Skeletal muscle cell (primary cell): ENCODE measurements at places on chromosomes 1 and 21.
A peak's percentile ranks its signal among the peaks of the same experiment; 100 is the strongest.

- no peak for DNase-seq
Observed at GRCh38 chr1:178885869-178886268, 15.0 kb upstream of the ANGPTL1 start.

GRCh38 chr1:205301205-205301821, 20.2 kb downstream of the NUAK2 start:
- DNase-seq = peak; percentile 89

DNA sequence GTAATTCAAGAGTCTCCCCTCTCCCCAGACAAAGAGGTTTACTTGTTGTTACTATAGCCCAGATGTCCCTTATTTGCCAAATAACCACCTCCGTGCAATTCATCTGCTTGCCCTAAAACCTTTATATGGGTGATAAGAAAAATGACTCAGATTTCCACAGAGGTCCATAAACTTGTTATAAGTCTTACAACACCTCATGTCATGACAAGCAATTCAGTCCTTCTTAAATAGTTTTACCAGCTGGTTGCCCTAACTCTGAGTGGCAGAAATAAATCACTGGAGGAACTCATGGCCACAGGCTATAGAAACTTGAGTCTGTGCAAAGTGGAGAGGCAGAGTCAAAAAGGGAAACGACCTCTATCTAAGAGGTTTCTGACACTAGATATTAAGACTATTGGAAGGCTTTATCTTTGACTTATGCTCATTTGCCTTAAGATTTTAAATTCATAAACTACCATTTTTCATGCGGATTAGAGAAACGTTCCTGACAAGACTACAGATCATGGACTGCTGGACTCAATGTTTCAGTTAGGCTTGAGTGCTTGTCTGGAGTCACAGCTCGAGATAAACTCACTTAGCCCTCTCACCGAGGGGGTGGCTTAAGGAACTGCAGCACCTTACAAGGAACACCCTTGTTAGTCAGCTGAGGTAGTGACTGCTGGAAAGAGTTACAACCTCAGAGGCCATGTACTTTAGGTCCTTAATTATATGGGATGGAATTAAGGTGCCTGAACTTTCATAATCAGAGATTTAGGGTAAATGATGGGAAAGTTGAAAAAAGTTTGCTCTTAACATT, 662.5 kb upstream of the USP24 start:
- DNase-seq = no peak

- DNase-seq = no peak
Observed at GRCh38 chr1:14787604-14788003, 189.1 kb downstream of the KAZN start.

DNA sequence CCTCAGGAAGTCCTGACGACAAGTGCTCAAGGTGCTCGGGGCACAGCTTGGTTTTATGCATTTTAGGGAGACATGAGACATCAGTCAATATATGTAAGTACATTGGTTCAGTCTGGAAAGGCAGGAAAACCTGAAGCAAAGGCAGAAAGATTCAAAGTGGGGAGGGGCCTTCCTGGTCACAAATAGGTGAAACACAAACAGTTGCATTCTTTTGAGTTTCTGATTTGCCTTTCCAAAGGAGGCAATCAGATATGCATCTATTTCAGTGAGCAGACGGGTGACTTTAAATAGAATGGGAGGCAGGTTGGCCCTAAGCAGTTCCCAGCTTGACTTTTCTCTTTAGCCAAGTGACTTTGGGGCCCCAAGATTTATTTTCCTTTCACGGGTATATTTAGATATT, 8.9 kb upstream of the RNF187 start:
- DNase-seq = no peak

DNA sequence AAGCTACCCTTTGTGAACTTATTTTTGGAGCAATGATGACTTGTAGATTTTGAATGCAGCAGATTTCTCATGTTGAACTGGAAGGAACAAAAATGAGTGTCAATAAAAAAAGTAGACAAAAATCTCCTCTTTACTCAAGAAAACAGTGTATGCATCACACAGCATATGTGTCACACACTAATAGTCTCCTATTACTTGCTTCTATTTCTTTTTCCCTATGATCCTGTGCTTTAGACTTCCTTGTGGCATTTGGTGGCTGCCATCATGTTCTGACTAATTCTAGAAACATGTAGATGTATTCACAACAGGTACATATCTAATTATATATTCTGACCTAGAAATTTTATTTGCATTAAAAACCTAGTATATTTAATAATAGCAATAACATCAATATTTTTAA, 14.3 kb downstream of the RC3H1 start:
- DNase-seq = no peak

GRCh38 chr1:119569095-119569494, 62.1 kb downstream of the HSD3B1 start:
- no peak for DNase-seq

- DNase-seq = no peak
Observed at GRCh38 chr1:32877211-32878110, 6.7 kb upstream of the FNDC5 start.

- DNase-seq = peak; percentile 96
Observed at GRCh38 chr1:167936068-167936929, at the start of gene DCAF6. Gene DCAF6 (plus strand): TSS chr1:167936683. CDS start chr1:167936912, 229 bp downstream.

- no peak for DNase-seq
Observed at GRCh38 chr21:44057055-44057454, 44.9 kb downstream of the TRAPPC10 start.

- no peak for DNase-seq
Observed at GRCh38 chr1:24535021-24535424, 20.9 kb upstream of the NCMAP start.

- no peak for DNase-seq
Observed at GRCh38 chr1:1025730-1026129, 5.8 kb downstream of the AGRN start.

DNA sequence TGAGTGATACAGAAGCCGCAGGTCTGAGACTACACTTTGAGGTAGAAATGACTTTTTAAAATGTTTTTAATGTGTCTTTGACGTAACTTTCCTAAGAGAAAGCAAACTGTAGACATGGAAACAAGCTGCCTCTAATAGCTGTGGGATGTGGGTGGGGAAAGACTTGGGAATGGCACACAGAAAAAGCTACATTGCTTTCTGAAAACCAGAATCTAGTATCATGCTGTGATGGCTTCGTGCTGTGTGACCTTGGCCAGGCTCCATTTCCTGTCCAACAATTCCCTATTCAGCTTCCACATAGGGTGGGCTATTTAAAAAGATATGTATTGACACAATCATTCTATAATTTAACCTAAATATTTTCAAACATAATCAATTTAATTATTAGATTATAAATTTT, 909.1 kb downstream of the NCAM2 start:
- no peak for DNase-seq

DNA sequence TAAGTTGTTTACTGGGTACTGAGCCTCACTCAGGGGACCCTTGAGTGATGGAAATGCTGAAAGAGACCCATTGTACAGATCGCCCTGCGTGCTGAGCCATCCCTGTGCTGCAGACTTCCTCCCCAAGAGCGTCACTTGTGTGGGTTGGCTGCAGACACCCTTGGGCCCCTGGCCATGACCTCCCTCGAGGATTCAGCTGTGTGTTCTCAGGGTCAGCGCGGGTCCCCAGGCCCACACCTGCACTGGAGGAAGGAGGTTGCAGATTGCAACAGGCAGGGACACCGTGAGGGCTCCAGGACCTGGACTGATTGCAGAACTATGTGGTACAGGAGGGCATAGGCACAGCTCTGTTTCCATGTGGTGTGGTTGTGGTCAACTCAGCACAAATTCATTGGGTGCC, 4.4 kb downstream of the SNAP47 start:
- no peak for DNase-seq

DNA sequence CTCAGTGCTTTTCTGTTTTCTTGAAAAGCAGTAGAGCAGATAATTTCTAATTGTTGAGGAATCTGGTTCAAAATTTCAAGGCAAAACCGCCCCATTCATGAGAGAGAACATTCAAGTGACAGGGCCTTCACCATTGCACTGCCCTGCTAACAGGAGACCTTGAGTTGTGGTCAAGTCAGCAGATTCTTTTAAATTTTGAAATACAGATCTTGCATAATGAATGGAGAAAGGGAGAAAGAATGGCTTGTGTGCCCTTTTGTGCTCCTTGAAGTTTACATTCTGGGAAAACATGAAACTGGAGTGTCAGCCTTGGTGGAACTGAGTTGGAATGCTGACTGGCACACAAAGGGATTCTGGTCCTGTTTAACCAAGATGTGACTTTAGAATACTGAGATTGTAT, 164.5 kb upstream of the UBE2U start:
- peak; percentile 65 for DNase-seq

- peak; percentile 29 for DNase-seq
Observed at GRCh38 chr1:160993544-160994193, 27.3 kb downstream of the F11R start.

DNA sequence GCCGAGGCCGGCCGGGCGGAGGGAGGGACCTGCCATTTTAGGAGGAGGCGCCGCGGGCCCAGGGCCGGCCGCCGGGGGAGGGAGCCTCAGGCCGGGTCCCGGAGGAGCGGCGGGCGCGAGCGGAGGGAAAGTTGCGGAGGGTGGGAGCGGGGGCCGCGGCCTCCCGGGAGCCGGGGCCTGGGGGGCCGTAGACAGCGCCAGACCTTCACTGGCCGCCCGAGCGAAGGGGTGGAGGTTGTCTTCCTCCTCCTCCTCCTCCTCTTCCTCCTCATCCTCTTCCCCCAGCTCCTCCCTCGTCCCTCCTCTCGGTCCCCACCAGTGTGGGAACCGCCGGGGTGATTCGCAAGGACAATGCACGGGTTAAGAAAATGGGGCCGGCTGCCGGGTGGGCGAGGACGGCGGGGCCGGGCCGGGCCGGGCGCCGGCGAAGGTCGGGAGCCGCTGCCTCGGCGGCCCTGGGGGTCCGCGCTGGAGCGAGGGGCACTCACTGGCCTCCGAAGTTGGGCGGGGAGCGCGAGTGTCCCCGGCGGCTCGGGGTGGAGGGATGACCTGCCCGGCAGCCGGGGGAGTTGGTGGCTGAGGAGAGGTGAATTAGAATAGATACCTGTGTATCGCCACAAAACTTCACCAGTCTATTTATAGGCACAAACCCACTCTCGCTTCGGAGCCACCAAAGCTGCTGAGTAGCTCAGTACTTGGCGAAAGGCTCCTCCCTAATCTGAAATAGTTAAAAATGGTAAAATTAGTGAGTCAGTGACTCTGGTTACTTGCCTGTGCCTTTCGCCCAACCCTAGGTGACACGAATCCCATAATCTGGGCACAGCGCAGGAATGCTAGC, 1.3 kb downstream of the DYRK1A start:
- DNase-seq = no peak

GRCh38 chr1:241551759-241552638, 19.8 kb downstream of the KMO start:
- no peak for DNase-seq

DNA sequence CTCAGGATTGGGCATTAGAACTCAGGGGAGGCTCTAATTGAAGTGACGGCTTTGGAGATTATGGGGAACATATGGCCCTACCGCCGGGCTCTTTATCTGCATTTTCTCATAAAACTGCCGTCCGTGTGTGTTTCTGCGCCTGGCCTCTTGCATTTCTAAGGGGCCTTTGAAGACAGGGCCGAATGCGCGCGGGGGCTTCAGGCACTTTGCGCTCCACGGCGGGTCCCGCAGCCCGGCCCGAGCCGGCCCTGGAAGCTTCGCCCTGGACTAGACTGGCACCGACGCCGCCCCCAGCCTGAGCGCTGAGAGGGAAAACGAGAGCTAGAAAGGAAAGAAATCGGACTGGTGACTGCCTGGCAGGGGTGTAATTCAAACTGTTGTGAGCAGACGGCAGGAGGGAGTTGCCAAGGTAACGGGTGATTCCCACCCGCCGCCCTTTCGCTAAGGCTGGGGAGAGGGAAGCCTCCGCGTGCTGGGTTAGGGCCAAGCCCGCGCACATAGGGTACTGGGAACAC, 120.7 kb downstream of the LMX1A start:
- DNase-seq = no peak

GRCh38 chr1:115134231-115134630, 44.9 kb upstream of the TSPAN2 start:
- no peak for DNase-seq

DNA sequence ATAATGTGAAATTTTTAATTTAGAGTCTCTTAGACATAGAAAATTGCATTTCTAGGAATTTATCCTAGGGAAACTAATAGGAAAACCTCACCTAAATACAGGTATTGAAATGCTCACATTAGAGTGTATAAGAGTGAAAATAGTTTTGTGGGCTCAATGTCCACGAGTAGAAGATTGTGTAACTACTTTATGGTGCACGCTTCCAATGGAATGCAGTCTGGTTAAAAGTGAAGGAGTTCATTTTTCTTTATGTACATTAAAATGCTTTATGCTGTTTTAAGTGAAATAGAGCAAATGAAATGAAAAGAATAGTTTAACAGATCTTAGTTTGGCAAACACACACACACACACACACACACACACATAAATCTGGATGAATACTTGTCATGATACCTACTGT, 278.2 kb downstream of the USP25 start:
- DNase-seq = peak; percentile 14

GRCh38 chr1:3551290-3551678, 60.0 kb downstream of the MEGF6 start:
- DNase-seq = no peak

DNA sequence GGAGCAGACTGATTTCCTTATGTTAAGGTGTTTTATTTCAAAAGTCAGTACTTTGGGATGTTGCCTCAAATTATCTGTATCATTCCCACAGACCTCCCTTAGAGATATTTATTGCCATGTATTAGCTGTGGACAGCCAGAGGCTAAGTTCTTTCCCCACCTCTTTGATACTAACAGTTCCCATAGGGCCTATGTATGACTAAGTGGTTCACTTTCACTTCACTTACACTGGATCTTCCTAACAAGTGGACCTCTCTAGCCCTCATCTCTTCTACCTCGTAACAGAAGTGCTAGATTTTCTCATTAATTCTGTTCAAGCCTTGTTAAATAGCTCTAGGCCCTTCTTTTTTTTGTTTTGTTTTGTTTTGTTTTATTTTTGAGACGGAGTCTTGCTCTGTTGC, 6.2 kb downstream of the TRAF5 start:
- DNase-seq = no peak

DNA sequence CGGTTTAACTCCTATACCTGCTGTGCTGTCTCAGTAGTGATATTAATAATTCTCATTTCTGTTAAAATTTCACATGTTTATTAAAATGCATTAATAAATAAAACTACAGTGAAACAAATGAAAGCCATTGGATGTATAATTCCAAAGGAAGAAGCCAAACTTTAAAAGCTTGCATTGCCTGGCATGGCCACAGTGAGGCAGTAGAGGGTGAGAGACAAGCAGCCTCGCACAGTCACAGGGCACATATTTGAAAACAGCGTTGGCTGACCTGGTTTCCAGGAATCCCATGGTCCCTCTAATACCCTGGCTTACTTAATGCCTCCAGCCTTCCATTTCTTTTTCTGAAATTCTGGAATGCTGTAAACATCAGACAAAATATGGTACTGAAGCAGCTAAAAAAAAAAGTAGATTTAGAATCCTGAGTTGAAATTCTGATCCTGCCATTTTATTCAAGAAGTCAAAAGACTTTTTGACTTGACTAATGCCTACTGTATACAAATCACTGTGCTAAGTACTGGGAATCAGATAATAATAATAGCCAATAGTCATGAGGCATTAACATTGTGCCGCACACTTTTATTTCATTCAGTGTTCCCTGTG, 6.7 kb upstream of the RNASEL start:
- DNase-seq = no peak
